ENCODE measurements at places on chromosomes 13 and 19.
A peak's percentile ranks its signal among the peaks of the same experiment; 100 is the strongest.

- no peak for DNase-seq
Measured at GRCh38 chr13:106527826-106528225, 7.6 kb downstream of the EFNB2 start.

DNA sequence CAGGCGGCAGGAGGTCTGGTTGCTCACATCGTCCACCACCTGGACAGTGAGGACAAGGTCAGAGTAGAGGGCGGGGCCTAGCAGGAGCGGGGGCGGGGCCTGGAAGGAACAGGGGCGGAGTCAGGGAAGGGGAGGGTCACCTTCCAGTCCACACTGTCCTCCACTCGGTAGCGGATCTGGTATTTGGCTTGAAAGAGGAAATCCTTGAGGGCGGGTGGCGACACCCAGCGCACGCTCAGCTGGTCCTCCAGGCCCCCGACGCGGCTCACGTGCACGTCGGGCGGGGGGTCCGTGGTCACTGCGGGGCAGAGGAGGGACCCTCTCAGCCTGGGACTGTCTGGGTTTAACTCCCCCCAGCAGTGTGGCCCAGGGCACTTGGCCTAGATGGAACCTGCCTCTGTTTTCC, 8.2 kb downstream of the REX1BD start:
- DNase-seq = no peak

DNA sequence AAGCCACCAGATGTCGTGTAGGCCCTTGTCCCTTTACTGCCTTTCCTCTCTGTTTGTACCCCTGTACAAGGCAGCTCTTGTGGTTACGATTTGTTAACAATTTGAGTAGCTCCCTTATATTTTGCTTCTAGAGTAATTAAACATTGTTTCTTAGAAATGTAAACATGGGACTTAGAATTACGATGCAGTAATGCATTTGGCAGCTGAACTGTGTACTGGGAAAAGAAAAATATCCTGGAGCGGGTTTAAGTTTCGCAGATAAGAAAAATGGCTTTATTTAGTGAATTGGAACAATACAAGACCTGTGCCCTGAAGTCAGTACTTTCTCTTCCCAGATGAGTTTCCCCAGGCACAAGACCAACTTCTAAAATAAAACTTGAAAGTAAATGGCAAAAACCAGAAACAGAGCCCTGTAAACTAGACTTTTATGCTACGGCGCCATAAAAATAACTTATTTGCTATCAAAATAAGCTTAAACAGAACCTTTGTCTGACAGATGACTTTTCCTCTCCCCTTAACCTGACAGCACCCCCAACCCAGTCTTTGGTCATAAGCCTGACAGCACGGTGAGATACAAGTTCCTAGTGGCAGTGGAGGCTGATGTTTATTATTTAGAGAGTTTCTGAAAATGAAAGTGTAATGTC, 63.0 kb downstream of the LRCH1 start:
- no peak for DNase-seq

GRCh38 chr13:97003071-97003470, 8.8 kb upstream of the OXGR1 start:
- DNase-seq = no peak

- no peak for DNase-seq
Measured at GRCh38 chr19:28864577-28865042, 348.3 kb downstream of the UQCRFS1 start.

DNA sequence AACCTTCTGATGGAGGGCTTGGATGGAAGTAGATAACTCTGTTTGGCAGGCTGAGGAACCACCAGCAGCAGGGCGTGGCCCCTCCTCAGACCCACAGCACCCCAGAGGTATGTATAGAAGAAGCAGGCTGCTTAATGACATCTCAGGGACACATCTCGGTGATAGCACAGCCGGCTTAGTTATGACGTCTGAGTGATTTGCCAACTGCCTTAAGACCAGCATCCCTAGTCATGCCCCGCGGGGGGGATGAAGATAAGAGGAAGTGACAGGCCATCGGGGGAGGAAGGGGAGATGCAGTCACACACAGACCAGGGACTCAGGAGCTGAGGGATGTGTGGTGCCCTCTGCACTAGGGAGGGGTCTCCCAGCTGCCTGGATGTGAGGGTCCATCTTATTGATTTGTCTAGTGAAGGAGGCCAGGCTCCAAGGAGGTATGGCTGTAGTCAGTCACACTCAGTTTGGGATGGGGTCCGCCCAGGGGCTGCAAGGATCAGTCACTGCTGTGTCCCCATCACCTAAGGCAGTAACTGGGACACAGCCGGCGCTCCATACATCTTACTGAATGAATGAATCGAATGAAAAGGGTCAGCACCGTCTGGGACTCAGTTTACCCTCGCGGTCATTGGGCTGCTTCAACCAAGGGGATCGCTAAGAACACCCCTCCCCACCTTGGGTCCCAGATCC, 19.2 kb upstream of the ERCC1 start:
- no peak for DNase-seq

- DNase-seq = no peak
Measured at GRCh38 chr13:50766013-50766412, 77.5 kb downstream of the DLEU7 start.

- DNase-seq = no peak
Measured at GRCh38 chr13:104616990-104617389, 1550.8 kb upstream of the SLC10A2 start.

DNA sequence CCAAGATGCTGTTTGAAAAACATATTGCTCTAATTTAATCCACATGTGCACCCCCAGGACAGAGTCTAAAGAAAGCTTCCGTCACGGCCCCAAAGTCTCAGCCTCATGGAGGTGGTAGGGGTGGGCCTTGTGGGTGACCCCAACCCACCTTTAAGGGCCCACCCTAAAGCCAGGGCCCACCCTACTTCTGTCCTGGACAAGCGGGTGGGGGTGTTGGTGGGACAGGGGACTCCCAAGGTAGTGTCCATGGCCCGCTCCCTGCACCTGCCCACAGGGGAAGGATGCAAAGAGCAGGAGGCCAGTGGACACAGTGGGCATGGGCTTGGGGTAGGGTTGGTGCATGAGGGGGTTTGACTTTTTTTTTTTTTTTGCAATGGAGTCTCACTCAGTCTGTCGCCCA, 66.8 kb downstream of the KCTD15 start:
- DNase-seq = no peak

GRCh38 chr19:2039089-2039958, 11.7 kb downstream of the MKNK2 start:
- DNase-seq = no peak

DNA sequence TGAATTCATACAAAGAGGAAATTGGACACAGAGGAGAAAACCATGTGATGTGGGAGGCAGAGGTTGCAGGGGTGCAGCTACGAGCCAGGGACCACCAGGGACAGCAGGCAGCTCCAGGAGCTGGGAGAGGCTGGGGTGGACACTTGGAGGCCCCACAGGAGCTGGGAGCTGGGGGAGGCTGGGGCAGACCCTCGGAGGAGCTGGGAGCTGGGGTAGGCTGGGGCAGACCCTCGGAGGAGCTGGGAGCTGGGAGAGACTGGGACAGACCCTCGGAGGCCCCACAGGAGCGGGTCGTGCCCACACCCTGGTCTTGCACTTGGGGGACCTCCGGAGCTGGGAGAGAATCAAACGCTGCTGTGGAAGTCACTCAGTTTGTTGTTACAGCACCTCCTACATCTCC, 141.7 kb downstream of the SOX1 start:
- no peak for DNase-seq

DNA sequence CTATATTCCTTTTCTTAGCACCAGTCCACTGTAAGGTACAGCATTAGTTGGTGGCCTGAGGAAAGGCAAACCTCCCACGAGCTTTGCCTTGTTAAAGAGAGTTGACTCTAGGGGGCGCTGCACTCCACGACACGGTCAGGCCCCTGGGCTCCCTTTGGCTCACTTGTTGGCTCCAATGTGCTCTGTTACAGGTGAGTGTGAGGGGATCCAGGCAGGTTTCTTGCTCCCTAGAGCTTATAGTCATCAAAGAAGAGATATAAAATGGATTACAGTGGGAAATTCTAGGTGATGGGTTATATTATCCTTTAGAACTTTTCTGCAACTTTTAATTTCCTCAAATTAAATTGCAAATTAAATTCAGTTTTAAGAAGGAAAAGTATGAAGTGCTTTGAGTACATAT, 3.7 kb downstream of the WDR87 start:
- DNase-seq = peak; percentile 80

DNA sequence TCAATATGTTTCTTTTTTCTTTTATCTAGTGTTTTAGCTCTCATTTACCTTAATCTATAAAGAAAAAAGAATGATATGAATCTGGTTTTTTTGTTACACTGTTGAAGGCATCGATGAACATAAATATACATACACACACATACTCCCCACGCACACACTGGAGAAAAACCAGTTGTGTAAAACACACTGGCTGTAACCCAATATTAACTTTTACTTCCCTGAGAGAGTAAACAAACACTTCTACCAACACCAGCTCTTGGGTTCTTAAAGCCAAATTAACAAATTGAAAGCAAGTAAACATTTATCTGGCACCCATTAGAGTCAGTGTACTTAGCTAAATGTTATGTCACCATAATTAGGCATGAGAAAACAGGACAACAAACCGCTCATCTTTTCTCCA, 145.7 kb downstream of the ABCC4 start:
- no peak for DNase-seq

DNA sequence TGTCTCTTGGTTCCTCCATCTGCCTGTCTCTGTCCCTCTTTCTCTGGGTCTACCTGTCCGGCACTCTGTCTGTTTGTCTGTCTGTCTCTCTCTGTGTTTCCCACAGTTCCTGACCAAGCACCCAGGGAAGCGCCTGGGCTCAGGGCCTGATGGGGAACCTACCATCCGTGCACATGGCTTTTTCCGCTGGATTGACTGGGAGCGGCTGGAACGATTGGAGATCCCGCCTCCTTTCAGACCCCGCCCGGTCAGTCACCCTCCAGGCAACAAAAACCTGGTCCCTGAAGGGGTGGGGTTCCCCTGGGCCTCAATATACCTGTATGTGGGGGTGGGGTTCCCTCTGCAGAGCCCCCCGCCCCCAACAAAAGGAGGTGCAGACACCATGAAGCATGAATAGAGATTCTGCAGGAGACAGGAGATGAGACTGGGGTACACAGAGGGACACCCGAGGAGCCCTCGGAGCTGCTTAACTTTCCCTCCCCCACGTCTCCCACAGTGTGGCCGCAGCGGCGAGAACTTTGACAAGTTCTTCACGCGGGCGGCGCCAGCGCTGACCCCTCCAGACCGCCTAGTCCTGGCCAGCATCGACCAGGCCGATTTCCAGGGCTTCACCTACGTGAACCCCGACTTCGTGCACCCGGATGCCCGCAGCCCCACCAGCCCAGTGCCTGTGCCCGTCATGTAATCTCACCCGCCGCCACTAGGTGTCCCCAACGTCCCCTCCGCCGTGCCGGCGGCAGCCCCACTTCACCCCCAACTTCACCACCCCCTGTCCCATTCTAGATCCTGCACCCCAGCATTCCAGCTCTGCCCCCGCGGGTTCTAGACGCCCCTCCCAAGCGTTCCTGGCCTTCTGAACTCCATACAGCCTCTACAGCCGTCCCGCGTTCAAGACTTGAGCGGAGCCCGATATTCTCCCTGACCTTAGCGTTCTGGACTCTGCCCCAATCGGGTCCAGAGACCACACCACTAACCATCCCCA, 2.6 kb upstream of the CACNG7 start:
- peak; percentile 40 for DNase-seq

DNA sequence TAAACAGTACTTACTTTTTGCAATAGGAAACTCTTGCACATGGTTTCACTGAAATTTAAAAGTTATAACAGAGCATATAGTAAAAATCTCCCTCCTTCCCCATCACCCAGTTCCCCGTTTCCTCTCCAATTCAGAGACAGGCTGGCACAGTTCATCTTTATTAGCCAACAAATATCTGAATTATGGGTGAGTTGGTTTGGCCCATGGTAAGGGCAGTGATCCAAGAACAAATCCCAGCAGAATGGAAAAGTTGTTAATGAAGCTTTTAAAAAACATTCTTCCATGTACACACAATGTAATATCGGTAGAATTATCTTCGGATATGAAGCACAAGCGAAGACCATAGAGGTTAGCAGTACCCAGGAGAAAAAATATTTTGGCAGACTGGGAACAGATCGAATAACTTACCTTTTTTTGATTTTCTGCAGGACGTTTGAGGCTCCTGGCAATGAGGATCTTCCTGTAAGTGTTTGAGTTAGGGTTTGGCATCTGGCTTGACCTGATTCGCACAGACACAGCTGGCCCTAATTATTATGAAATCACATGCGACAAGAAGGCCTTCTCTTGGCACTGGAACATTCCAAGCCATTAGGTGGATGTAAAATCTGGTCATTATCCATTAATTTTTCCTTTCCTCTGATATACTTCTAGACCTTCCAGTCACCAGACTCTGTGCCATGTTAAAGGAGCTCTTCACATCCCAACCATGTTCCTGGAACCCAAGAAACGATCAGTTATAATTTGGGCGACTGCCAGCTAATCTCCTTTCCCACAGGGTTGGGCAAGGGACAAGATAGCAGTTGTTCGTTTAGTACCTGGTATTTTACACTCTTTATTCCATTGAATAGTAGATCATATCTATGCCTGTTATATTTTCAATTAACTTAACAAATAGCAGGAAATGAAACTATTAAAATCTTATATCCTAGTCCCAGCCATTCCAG, 139.4 kb upstream of the TSC22D1 start:
- DNase-seq = no peak

- no peak for DNase-seq
Measured at GRCh38 chr19:13077240-13077639, 25.4 kb downstream of the LYL1 start.

DNA sequence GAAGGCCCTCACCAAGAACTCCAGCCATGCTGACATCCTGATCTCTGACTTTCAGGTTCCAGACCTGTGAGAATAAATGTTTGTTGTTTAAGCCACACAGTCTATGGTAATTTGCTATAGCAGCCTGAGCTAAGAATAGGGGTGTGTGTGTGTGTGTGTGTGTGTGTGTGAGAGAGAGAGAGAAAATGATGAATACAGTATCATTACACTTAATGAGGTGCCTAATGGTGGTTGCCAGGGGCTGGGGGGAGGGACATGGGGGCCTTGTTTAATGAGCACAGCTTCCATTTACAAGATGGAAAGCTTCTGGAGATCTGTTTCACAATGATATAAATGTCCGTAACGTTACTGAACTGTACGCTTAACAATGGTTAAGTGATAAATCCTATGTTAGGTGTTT, 53.8 kb upstream of the LATS2 start:
- DNase-seq = no peak

- DNase-seq = no peak
Measured at GRCh38 chr13:57634839-57635165, 3.3 kb downstream of the PCDH17 start.

DNA sequence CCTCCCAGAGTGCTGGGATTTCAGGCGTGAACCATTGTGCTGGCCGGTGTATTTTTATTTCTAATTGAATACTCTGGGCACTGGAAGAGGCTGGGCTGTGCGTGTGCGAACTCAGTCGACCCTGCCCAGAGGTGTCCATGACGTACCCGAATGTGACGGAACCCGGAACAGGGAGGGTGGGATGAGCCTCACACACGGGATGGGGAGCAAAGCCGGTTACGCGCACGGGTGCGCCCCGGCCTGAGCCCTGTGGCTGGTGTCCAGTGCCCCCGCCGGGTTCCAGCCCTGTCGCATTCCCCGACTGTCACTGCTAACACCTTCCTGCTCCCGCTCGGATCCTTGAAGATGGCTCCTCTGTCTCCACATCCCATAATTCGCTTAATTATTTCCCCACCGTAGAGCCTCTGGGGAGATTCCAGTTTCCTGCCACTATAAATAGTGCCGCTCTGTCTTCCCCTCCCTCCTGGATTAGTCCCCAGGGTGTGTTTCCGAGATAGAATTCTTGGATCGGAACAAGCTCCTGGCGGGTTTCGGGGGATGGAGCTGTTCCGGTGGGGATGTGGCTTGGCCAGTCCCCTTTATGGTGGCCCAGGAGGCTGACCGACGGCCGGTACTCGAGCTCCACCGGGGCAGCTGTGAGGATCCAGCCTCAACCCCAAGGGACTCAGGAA, 22.0 kb downstream of the SBNO2 start:
- DNase-seq = no peak

GRCh38 chr13:110258876-110259631, 47.9 kb downstream of the COL4A1 start:
- DNase-seq = no peak
